ENCODE measurements at places on chromosomes 12 and 14. TPM values are rescaled to one million over a fixed set of nuclear protein-coding genes. Genes with fewer than 3 reads are reported as not detected.
A peak's percentile ranks its signal among the peaks of the same experiment; 100 is the strongest.

The OTOGL gene
- total RNA-seq: not detected

DNA sequence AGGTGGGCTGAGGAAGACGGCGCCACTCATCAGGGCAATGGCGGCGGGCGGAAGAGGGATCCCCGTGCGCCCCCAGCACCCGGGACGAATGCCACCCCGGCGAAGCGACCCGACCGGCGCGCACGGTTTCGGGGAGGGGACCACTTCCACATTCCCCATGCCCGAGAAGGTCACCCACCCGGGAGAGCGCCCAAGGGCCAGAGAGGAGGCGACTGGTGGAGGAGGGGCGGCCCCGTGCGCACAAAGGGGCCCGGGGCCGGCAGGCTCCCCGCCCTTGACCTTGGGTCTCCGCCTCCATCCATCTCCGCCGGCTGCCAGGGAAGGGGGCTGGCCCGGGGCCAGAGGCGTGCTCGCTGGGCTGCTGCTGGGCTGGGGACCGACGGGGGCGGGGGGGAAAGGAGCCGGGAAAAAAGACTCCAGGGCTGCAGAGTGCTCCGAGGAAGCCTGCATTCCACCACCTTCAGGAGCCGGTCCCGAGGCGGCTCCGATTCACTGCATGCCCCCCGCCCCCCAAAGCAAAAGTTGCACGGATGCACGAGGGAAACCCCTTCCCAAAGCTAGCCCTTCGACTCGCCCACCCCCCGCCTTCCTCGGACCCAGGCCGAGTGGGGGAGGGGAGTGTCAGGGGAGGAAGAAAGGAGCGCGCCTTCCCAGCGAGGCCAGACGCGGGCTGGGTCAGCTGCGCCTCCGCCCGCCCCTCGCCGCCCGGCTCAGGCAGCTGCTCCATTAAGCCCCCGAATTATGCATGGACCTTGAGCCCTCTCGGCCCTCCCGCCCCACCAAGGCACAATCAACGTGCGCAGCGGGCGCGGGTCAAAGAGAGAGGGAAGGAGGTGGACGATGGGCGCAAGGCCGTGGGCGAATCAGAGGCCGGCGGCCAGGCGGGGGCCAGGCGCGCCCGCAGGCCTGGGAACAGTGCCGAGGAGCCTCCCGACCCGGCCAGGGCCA, 26.2 kb downstream of the BCL11B start:
- DNase-seq: no peak

The NANOG gene
- total RNA-seq: 0.22 TPM

The ADAMTS20 gene
- not detected for total RNA-seq

- no peak for DNase-seq
Observed at GRCh38 chr12:121318121-121318520, 21.6 kb upstream of the CAMKK2 start.

DNA sequence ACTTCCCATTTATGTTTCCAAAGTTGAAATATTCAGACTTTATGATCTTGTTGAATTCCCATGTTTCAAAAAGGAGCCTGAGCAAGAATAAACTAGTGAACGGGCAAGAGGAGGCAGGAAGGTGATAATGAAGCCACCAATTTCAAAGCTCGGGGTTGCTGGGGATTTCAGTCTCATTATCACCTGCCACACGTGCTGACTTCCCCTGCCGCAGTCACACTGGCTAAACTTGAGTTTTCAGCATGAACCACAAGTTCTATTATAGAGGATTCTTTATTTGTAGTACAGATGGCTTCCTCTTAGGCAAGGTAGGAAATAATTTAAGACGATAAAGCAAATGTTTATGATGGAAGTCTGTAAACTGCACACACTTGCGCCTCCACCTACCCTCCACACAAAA, 18.1 kb upstream of the DIABLO start:
- no peak for DNase-seq

The SCN8A gene
- 7.1 TPM for total RNA-seq

DNA sequence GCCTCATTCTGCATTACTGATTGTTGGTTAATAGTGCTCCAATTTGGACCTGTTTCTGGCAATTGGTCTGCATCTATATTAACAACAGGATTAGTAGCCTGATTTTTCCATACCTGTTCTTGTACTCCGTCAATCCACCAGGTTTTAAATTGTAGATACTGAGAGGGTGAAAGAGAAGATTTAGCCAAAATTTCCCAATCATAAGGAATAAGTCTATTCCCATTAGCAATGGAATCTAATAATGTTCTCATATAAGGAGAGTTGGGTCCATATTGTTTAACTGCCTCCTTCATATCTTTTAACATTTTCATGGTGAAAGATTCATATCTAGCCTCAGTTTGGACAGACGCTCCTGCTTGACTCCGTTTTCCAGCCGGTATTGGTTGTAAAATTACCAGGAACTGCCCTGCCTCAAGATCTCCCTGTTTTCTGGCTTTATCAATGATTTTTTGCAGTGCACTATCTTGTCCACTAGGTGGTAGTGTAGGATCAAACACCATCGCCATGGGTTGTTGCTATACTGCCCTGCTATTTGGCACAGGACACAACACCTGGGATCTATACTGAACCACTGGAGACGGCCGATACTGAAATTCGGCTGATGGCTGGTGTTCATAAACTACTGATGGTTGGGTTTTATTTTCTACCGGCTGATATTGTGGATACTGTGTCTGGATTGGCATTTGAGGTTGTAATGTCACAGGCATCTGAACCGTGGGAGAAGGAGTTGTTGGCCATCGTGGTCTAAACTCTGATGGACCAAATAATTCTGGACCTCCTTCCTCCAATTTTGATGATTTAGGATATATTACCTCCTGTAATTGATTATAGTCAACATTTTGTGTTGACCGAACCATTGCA, 25.2 kb downstream of the DHRS4L2 start:
- DNase-seq: peak; percentile 78

DNA sequence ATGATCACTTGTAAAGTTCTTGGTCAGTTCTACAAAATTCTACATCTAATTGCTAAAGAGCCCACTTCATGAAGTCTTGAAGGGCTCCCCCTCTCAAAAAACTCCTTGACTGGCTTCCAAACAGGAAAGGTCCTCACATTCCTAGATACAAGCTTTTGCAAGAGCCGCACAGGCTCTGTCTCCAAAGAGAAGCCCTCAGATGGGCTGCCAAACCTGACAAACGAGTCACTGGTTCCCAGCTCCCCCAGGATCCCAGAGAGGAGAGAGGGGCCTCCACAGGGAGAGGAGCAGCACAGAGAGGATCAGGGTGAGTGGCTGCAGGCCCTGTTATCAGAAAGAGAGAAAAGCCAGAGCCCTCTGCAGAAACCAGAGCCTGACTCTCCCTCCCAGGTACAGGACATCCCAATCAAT, 5.8 kb downstream of the NID2 start:
- no peak for DNase-seq

- DNase-seq: no peak
Observed at GRCh38 chr14:68039593-68039992, 220.0 kb downstream of the RAD51B start.

GRCh38 chr14:37665951-37666350, 70.5 kb downstream of the TTC6 start:
- no peak for DNase-seq

GRCh38 chr14:76337635-76338545, 38.0 kb upstream of the ESRRB start:
- DNase-seq: no peak

DNA sequence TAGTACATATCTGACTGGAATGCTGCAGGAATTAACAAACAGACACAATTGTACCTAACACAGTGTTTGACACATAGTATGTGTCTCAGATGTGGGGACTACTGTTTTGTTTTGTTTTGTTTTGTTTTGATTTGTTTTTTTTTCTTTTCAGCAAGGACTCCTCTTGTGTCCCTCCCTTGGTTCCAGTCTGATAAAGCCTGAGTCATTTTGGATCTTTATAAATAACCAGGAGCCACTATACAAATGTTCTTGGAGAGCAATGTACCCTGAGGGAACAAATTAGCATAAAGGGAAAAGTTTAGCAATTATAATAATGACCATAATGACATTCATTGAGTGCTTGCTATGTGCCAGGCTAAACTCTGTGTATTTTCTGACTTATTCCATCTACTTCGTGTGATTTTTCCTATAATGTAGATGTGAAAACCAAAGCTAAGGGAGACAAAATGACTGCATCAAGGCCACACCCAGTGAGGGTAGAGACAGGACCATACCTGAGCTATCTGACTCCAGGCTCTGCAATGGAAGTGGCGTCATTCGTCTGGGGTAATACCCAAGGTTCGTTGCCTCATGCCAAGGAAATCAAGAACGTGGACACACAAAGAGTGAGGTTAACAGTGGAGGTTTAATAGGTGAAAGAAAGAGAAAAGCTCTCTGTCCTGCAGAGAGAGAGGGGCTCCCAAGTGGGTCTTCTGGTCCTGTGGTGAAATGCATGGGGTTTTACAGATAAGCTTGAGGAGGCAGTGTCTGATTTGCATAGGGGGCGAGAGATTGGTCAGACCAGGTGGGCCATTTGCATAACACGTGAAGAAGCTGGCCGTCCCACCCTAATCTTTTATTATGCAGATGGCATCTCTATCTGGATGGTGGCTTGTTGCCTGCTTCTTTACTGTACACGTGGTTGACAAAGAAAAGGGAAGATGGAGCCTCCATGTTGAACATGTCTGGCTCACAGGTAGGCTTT, 285.5 kb upstream of the SFSWAP start:
- DNase-seq: no peak

GRCh38 chr12:108457734-108458361, 57.2 kb upstream of the FICD start:
- DNase-seq: no peak

DNA sequence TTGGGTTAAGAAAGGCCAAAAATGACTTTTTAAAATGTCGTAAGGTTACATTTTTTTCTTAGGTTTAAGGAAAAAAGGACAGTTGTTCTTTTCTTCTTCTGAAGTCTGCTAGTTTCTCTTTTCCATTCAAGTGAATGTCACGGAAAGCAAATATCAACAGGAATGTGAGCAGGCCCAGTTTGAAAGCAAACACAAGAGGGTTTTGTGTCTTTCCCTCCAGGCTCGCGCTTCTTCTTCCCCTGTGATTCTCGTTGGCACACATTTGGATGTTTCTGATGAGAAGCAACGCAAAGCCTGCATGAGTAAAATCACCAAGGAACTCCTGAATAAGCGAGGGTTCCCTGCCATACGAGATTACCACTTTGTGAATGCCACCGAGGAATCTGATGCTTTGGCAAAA, 85.4 kb downstream of the LRRK2 start:
- DNase-seq: no peak

- DNase-seq: no peak
Observed at GRCh38 chr14:36588788-36589187, 6.4 kb upstream of the NKX2-8 start.

DNA sequence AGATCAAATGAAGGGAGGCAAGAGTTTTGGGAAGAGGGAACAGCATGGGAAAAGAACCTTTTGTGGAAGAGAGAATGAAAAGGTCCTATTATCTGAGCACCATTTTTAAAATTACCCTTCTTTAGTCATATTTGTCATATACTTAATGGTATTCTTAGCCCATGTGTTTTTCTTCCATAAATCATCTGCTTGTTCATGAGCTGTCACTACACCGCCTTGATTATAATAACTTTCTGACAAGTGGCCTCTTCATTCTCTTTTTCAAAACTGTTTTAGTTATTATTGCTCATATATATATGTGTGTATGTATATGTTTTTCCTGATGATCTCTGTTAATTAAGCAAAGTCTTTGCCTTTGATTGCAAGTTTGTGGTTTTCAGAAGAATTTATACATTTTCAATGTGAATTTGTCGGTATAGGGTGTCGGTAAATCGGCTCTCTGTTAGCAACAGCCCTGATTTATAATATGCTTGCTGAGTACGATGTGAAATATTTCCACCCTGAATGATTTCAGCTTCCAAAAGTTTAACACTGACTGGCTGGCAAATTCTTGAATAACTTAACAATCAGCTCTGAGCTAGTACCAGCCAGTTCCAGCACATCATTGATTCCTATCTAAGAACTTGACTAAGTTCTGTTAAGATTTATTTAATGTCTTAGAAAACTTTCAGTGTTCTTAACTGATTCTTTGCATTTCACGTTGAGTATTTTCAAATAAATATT, 49.2 kb downstream of the GUCY2C start:
- no peak for DNase-seq

- no peak for DNase-seq
Observed at GRCh38 chr14:60989599-60989998, 8.6 kb downstream of the SLC38A6 start.

DNA sequence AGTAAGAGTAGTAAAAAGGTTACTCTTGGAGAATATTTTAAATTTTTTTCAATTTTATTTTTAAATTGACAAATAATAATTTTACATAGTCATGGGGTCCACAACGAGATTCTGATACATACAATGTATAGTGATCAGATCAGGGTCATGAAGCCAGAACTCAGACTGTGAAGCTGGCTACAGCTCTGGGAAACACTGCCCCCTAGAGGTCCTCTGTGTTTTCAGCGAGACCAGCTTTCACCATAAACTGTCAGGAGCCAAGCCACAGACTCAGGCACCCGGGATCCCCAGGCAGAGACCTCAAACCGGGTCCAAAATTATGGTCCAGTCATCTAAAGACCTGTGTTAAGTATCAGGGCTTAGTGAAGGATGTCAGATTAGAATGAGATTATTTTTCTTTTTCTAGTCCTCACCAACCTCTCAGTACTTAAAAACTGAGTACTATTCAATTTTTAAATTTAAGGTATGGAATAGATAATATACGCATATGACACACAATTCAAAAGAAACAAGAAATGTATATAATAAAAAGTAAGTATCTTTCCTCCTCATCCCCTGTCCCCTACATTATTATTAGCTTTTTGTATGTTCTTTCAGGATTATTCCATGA, 397.1 kb downstream of the MDGA2 start:
- DNase-seq: peak; percentile 3

- no peak for DNase-seq
Observed at GRCh38 chr14:51298895-51299294, 58.8 kb downstream of the TMX1 start.
